ENCODE measurements at places on chromosomes 13 and 19. TPM values are rescaled to one million over a fixed set of nuclear protein-coding genes. Genes with fewer than 3 reads are reported as not detected.

PCDH9 gene
- total RNA-seq = not detected

ZNF132 gene
- total RNA-seq = 0.03 TPM

SLC25A41 gene
- 1.7 TPM for total RNA-seq

CPAMD8 gene
- total RNA-seq = not detected

MYO1F gene
- not detected for total RNA-seq

PTBP1 gene
- 174 TPM for total RNA-seq

ZNF83 gene
- total RNA-seq = 57.1 TPM

ZNF329 gene
- total RNA-seq = 16.0 TPM

EXOC3L2 gene
- 0.34 TPM for total RNA-seq

All from A172 (cell line).